ENCODE measurements at places on chromosomes 16 and 17. TPM values are rescaled to one million over a fixed set of nuclear protein-coding genes. Genes with fewer than 3 reads are reported as not detected.

- no peak for DNase-seq
Measured at GRCh38 chr16:5500526-5500925, 402.9 kb upstream of the EEF2KMT start.

KCNJ12 gene
- 11.3 TPM for total RNA-seq

- no peak for DNase-seq
Measured at GRCh38 chr16:75476817-75477216, 12.3 kb upstream of the TMEM170A start.

MT1M gene
- 1.1 TPM for total RNA-seq

DNA sequence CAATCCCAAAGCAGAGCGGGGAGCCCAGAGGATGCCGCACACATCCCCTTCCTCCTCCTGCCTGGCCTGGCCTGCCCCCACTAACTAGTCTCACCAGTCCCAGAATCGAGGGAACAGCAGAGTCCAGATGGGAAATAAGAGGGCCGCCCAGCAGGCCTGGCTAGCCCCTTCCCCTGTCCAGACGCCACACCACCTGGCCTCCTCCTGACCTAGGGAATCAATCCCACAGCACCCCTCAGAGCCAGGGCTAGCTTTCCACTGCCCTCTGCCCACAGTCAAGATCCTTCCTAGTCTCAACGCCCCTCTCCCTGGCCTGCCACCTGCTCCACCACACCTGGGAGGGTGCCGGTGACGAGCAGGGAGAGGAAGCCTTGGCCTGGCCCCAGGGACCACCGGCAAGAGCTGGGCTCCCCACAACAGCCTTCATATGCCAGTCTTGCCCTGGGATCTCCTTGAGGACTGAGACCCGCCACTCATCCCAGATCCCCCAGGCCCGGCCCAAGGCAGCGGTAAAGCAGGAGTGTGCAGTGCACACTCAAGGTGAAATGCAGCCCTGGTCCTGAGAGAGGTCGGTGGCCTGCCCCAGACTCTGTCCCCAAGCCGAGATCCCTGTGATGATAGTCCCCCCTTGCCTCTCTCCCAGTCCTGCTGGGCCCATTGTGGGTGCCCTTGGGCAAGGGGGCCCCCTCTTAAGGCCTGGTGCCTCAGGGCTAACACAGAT lies 27.9 kb downstream of the KATNB1 start:
- DNase-seq = no peak

GRCh38 chr17:41500131-41500911 lies 5.1 kb downstream of the KRT13 start:
- DNase-seq = peak; percentile 80

DNA sequence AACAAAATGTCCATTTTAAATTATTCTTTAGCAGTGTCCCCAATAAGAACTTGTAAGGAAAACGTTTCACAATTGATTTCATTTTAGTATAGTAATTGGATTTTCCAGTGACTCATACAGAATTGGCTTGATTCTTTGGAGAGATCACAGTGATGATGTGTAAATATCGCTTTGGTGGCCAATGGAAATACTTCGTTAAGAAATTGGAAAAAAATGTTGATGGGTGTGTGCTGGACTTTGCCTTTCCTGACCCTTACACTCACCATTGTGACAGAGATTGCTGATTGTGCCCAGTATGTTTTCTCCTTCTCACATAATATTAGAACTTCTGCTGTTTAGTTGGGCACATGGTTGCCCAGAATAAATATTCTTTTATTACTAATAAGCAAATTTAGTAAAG lies 7.4 kb upstream of the EFCAB13 start:
- no peak for DNase-seq

WNT9B gene
- total RNA-seq = 0.62 TPM

DNA sequence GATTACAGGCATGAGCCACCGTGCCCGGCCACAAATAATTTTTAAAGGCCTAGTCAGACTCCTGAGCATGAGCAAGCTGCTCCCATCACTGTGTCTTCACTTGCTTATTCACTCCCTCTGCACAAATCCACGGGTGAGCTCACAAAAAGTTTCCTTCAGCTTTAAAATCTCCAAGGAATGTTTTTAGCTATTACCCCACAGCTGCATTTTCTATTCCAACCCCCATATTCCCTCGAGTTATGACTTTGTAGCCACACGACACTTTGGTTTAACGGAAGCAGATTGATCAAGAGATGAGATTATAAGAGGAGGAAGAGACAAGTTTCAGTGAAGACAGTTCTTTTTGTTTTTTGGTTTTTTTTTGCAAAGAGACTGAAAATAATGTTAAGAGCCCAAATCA lies 49.1 kb upstream of the SLC25A19 start:
- DNase-seq = no peak

DNA sequence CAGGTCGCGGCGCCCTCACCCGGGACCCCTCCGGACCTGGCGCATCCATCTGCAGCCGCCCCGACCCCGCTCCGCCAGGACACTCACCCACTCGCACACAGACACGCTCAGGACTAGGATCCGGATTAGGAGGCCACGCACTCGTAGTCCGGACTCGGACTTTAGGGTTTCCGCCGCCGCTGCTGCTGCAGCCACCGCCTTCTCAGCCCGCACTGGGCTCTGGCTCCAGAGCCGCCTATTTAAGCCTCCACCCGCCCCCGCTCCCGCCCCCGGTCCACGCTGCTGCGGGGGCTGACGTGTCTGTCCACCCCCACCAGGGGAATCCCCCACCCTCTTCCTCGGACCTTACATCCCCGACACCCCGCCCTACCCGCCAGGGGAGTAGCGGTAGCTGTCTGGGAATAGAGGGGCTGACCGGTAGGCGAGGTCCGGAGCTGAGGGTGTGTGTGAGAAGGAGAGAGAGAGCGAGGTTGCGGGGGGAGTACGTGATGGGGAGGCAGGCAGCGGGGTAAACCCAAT lies at the start of gene RRAD:
Gene RRAD (minus strand): TSS at position 214 of the 519 bp plus-strand sequence. CDS start 356 bp downstream, outside the sequence.
- peak; percentile 90 for DNase-seq

DNA sequence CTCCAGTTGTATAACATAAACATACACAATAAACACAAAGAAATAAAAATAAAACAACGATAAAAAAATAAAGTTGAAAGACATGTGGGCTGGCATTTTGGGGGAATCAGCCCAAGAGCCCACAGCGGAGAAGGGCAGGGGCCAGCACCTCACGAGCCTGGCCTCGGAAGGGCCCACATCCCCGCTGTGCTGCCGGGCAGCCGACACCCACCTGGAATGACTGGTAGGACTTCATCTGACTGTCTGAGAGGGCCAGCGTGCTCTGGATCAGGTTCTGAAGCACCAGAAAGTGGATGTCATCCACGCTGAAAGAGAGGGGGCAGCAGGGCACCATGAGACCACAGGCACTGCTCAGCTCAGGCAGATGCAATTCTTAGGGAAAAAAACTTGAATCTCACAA lies 73.5 kb downstream of the GTF3C1 start:
- DNase-seq = no peak

ACSM5 gene
- total RNA-seq = 0.40 TPM

ITGAL gene
- total RNA-seq = 2.9 TPM

TNK1 gene
- 2.0 TPM for total RNA-seq

SLC6A4 gene
- 0.70 TPM for total RNA-seq

TBC1D3G gene
- not detected for total RNA-seq

- DNase-seq = no peak
Measured at GRCh38 chr17:19812407-19812806, 55.3 kb downstream of the ULK2 start.

NLGN2 gene
- 11.0 TPM for total RNA-seq

DNA sequence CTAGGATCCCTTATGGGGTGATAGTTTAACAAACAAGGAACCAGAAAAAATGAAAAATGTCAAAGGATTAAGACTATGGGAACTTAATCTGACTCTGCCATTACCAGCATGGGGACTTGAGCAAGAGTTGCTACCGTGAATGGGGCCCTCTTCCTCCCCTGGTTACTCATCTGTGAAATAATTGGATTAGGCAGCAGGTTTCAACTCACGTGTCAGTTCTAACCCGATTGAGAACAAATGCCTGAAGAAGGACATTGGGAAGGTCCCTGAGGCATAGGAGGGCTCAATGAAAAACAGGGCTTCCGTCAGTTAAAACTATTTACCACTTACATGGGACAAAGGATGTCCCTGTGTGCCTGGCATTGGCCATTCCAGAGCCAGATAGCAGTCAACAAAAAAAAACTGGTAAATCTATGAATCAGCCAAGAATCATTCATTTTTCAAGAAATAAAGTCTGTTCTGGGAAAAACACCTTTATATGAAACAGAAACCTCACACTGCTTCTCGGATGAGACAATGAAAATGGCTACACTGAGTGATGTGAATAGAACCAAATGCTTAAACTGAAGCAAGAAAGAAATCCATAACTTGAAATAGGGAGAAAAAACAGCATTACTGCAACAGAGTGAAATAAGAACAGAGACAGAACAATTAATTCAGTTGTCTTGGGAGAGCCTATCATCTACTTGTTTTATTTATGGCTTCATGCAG lies 104.3 kb downstream of the ADAMTS18 start:
- DNase-seq = no peak

GRCh38 chr17:60065867-60066266 lies 12.9 kb downstream of the HEATR6 start:
- DNase-seq = no peak

DNA sequence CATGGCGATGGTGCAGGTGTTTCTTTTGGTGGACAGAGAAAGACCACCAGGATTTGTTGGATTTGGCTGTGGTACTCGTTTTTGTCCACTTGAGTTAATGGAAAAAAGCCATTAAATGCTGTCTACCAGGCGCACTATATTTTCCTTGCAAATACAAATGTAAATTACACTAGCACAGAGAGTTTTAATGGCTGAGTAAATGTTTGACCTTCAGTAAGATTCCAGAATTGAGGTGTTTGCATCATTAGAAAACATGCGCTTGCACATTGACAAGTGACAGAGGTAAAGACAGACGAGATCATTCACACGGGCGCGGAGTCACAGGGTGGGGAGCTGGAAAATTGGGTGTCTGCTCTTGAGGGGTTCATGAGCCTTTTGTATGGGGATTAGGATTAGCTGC lies 53.5 kb upstream of the AKTIP start:
- no peak for DNase-seq

DNA sequence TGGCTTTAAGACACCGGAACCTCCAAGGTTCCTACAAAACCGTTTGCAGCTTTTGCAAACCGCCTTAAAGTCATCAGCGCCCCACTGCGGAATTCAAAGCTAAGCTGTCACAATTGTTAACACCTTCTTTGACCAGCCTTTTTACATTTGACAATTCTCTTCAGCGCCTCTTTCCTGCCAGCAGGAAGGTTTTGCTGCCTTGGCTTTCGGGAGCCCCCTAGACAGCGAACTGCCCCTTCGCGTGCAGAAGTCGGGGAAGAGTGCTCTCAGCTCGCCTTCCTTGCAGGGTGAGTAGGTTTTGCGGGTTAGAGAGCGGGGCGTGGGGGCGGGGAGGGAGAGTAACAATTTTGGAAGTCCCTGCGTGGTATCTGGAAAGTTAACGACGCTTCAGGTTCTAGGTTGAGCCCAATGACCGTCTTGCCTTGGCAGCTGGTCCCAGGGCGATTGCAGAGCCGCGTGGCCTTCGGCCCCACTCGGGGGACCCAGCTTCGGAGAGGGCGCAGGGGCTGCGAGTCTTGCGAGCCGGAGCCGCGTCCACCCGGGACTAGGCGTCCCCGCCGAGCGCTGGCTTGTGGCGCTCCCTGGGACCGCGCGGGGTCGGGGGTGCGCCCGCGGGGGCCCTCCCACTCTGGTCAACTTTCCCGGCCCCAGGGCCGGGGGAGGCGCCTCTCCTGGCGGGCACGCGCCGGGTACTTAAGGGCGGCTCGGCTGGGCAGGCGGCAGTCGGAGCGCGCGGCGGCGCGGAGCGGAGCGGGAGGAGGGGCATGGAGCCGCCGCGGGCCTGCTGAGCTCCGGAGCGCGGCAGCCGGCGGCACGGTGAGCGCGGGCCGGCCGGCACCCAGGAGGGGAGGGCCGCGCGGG lies at the start of gene HAS3:
Gene HAS3 (plus strand): TSS at position 153 of the 861 bp plus-strand sequence. CDS start 3,743 bp downstream, outside the sequence.
- DNase-seq = no peak

GGNBP2 gene
- 50.2 TPM for total RNA-seq

MEIOC gene
- total RNA-seq = not detected

- no peak for DNase-seq
Measured at GRCh38 chr17:41530062-41531048, 2.2 kb upstream of the KRT19 start.

DNA sequence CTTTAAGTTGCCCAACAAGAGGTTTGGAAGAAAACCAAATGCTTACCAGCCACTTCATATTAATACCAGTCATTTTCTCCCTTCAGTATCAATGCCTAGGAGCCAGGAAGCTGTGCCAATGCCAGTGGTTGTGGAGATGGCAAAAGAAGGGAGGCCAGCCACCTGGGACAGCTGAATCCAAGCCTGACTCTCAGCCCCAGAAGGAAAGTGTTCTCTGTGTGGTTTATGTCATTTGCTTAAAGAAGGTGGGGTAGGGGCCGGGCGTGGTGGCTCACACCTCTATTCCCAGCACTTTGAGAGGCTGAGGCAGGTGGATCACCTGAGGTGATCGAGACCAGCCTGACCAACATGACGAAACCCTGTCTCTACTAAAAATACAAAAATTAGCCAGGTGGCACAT lies 13.4 kb downstream of the C17orf78 start:
- no peak for DNase-seq

MPP3 gene
- total RNA-seq = 20.0 TPM

DNA sequence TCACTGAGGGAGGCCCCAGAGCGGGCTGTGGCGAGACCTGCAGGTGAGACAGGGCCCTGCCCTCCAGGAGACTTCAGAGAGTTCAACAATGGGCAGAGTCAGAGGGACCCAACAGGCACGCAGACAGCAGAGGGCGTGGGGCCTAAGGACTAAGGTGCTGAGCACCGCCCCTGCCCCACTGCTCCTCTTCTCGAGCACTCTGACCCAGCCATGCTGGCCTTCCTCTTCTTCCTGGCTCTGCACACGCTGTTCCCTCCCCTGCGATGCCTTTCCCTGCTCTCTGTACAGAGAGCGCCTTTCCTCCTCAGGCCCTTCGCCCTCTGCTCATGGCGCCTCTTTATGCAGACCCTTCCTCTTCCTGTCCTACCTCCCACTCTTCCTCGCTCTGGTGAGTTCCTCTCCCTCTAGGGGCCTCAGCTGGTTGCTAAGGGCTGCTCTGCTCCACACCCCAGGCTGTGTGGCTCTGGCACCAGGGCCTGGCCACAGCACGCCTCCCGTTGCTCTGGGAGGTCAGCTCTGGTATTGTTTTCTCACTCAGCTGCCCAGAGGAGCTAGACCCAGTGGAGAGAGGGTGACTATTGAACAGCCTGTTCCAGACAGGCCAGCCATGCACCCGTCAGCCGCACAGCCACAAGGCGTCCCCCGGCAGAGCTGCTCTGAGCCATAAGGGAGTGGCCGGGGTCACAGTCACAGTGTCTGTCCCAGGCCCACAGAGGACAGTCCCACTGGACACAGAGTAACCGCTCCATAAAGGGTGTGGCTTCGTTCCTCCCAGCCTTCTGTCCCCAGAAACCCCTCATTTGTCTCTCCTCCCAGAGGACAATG lies 13.6 kb upstream of the RASD1 start:
- peak; percentile 70 for DNase-seq

CD7 gene
- total RNA-seq = 0.62 TPM

DNA sequence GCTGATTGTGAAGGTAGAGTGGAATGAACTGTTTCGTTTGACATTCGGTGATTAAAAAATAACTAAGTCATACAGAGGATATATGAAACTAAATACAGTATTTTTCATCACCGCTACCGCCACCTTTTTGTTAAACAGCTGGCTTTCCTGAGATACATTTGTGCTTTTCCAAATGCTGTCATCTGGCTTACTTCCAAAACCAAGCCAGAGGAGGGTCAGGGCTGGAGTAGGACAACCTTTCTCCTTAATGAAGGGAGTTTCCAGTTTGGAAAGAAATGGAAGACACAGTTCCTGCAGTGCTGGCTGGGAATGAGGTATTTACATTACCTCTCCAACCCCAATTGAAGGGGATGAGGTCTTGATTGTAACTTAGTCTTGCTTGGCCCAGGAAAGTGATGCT lies 3.2 kb downstream of the TNRC6C start:
- no peak for DNase-seq

All from cardiac septum (tissue), 1 donor.